ENCODE measurements at places on chromosomes 5 and 9.

DNA sequence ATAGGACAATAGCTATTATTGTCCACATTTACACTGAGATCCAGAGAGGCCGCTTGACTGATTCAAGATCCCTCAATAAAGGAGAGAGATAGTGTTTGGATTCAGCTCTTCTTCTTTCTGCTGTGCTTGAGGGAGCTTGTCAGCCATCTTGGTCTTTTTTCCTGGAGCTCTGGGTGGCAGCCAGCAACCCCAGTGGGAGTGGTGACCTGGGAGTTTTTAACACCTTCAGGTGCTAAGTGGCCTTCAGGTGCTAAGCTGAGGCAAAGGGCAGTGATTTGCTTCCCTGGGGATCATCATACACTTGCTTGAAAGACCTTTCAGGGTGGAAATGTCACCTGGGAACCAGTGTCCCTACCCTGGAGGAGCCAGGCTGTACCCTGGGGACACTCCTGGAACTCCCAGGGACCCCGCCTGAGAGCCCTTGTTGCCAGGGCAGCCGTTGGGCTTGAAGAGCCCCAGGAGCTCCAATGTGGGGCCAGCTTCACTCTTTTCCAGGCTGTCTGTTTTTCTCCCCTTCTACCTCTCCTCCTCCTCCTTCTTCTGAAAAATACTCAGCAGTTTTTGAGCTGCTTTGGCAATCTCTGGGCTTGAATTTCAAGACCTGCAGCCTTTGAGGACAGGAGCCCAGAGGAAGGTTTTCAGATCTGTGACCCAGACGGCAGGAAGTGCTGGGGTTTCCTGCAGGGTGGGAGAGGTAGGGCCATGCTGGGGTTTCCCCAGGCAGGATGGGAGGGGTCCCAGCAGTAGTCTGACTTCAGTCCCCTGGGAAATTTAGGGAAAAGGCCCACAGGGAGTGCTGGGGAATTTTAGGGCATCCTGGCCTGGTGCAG lies 59.7 kb downstream of the FGF18 start:
- no peak for DNase-seq

- DNase-seq, result no peak
These were observed 92.5 kb downstream of the RAB3C start for GRCh38 chr5:58675341-58675740.

GRCh38 chr5:168104350-168104749 lies 187.1 kb upstream of the WWC1 start:
- no peak for DNase-seq

DNA sequence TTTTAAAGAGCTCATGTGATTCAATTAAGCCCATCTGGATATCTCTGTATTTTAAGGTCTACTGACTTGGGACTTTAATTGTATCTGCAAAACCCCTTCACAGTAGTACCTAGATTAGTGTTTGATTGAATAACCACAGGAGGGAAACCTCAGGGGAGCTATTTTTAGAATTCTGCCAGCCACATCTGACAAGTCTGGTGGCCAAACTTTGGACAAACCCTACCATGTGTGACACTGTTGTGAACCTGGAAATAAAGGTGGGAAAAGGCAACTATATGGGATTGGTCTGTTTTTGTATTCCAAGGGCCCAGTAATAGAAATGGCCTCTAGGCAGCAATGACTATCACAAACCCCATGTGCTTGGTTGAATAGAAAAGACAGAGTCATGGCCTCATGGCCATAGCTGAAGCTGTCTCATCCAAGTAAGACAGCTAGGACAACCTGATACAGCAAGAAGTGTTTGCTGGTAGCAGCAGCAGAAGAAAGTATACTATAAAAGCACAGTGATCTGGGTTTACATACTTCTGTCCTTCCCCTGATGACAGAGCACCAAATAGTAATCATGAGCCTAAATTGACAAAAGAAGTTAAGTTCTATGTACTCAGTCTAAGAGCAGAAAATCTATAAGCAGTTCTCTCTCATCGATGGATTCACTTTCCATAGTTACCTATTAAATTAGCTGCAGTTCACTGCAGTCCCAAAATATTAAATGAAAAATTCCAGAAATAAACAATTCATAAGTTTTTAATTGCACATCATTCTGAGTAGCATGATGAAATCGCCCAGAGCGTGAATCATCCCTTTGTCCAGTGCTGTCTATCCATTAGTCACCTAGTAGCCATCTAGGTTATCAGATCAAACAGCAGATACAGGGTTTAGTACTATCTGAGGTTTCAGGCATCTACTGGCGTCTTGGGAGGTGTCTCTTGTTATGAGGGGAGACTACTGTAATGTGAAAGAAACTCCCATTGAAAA lies 189.8 kb downstream of the ARHGAP26 start:
- DNase-seq, result no peak

DNA sequence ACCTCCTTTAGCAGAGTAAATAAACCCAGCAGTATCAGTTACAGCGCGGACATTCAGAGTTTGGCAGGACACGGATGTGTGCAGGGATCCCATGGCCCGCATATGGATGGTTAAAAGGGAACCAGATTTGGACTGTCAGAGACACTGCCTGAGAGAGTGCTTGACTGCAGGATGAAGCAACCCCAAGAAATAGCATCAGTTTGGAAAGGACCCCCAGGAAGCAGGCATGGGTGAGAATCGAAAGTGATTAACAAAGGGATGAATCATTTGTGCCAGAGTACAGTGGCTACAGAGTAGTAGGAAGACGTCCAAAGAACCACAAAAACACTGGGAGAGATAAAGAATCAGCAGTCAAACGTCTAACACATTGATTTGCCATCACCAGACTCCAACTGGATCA lies 5.5 kb downstream of the C7 start:
- no peak for DNase-seq

- DNase-seq, result no peak
These were observed 149.4 kb downstream of the CWC27 start for GRCh38 chr5:64918083-64918482.

DNA sequence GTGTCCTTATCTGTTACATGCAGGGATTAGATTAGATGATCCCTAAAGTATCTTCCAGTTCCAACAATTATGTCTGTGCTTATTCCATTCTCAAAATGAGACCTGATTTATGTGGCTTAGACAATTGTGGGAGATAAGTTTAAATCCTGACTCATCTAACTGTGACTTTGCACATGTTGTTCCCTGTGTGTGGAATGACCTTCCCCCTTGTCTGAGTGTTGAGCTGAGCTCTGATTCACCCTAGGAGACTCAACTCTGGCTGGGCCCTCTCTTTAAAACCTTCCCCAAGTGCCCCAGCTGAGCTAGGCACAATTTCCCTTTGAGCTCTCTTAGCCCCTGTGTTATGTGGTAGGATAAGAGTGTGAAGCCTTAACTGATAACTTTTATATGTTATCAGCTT lies 118.9 kb upstream of the ELL2 start:
- DNase-seq, result peak; percentile 28

- DNase-seq, result no peak
These were observed 154.9 kb downstream of the FAM174A start for GRCh38 chr5:100690036-100690560.

DNA sequence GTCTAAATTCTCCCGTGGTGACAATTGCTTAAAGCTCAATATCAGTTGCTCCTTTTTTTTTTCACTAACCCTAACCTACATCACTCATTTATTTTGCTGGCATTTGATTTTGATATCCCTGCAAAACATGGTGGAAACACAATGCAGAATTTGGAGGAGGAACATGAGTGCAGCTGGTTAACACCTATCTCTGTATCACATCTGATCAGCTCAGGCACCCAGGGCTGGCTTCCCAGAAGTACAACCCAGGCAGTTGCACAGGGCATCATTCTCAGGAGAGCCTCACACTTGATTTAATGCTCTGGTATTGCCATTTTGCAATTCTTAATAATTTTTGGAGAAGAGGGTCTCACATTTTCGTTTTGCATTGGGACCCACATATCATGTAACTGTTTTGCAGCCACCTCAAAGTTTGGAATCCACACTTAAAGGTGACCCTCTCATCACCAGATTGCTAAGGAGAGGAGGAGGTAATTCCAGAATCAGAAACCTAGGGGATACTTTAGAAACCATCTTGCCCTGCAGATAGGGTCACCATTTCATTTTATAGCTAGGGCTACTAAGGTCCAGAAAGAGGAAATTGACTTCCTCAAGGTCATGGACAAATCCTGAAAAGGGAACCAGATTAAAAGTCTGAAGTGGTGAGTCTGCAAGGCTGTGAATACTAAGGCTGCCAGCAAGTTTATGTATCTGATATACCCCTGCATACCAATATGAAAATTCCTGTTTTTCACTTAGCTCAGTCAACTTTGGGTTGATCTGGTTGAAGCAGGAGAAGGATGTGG lies 19.3 kb upstream of the ADAM19 start:
- DNase-seq, result no peak

GRCh38 chr5:538271-538771 lies 14.1 kb upstream of the SLC9A3 start:
- DNase-seq, result no peak

GRCh38 chr5:3179220-3179619 lies 416.4 kb upstream of the IRX1 start:
- no peak for DNase-seq

GRCh38 chr5:80184235-80185023 lies 71.4 kb downstream of the SERINC5 start:
- no peak for DNase-seq

DNA sequence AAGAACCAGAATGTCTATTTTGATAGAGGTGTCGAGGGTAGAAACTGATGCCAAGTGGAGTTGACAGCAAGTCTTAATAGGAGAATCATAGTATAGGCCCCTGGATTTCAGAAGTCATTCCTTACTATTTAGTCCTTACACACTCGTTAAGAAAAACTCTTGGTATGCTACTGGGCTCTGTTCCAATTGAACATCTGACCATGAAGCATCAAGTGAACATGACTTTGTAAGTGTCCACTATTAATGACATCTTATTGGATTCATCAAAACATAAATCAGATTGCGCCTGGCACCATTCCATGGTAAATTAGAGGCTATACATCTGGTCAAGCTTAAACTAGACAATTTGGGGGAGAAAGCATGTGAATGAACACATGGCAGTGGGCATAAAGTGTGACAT lies 1056.5 kb upstream of the EDIL3 start:
- no peak for DNase-seq

DNA sequence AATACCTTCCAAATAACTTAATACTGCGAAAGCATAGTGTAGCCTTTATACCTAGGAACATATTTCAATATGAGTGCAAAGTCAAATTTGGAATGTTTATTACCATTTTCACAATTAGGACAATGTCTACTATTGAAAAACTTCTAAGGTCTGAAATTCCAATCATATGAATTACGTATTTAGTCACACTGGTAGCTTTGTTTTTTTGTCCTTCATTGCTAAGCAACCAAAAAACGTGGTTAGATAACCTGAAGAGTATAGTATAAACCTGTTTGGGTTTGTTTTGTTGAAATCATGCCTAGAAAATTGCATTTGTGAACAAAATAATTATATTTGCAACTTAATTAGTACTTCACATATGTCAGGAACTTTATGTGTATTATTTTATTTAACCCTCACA lies 134.2 kb downstream of the FBXO4 start:
- no peak for DNase-seq

DNA sequence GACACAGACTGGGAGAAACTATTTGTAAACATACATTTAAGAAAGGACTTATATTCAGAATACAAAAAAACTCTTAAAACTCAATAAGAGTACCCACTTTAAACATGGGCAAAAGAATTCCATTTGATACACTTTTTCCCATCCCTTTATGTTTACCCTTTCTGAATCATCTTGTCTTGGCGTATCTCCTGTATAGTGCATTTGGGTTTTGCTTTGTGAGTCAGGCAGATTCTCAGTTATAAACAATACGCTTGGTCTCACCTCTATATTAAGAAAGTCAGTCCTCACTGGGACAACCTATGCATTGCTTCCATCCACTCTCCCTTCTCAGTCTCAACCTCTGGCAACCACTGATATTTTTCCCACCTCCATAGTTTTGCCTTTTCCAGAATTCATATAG lies 27.3 kb upstream of the ADAMTS6 start:
- DNase-seq, result no peak

- DNase-seq, result no peak
These were observed 209.6 kb downstream of the TTLL11 start for GRCh38 chr9:121883281-121884056.

- no peak for DNase-seq
These were observed 1.5 kb downstream of the AFF4 start for GRCh38 chr5:132961887-132962286.

DNA sequence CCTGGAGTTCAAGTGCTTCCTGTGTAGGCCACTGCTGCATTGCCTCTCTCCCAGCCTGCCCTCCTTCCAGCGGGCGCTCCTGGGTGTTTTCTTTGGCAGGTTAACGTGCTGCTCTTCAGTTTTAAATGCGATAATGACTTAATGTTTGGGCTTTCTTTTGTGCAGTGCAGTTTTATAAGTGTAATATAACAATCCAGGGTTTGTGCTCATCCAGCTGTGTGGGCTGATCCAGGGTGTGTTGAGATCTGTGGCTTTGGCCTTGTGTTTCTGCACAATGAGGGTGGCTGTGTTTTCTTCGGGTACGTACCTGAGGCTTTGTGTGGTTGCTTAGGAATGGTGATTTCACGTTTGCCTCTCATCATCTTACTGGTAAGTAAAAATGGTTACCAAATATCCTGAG lies 50.6 kb downstream of the PCSK5 start:
- no peak for DNase-seq

DNA sequence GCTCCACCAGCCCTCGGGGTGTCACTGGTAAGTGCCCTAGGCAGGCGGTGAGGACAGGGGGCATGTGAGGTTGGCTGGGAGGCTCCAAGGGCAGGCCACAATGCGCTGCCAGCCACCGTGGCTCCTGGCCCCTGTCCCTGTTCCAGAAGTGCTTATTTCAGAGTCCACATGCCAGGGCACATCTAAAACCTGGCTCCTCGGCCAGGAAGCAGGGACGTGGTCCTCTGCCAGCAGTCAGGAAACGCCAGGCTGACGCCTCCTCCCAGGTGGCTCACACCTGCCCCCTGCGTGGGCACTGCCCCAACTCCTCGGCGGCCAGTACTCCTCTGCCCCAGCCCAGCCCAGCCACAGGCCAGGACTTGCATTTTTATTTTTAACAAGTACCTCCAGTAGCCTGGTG lies 68.5 kb downstream of the SECISBP2 start:
- DNase-seq, result no peak

DNA sequence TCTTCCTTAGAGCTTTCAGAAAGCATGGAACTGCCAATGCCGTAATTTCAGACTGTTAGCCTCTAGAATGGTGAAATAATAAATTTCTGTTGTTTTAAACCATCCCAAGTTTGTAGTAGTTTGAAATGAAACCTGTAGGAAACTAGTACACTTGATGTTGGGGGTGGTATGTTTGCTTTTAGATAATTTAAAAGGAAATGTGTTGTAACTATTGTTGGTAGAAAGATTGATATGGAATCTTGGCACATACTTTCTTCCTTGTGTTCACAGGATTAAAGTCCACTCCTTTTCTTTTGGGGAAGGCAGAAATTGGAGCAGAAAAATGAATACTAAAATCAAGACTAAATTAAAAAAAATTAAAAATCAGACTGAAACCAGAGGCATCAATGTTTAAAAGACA lies 66.0 kb upstream of the ARRDC3 start:
- no peak for DNase-seq

- no peak for DNase-seq
These were observed 31.3 kb upstream of the STRBP start for GRCh38 chr9:123299558-123300126.

- DNase-seq, result no peak
These were observed 89.9 kb downstream of the MAMDC2 start for GRCh38 chr9:70133253-70134208.

Data from activated CD4-positive, alpha-beta T cell treated with anti-CD3 and anti-CD28 coated beads, Interleukin-2, amount 50 U/mL, for 48 hours (primary cell).